ENCODE measurements at places on chromosomes 3 and 15.

DNA sequence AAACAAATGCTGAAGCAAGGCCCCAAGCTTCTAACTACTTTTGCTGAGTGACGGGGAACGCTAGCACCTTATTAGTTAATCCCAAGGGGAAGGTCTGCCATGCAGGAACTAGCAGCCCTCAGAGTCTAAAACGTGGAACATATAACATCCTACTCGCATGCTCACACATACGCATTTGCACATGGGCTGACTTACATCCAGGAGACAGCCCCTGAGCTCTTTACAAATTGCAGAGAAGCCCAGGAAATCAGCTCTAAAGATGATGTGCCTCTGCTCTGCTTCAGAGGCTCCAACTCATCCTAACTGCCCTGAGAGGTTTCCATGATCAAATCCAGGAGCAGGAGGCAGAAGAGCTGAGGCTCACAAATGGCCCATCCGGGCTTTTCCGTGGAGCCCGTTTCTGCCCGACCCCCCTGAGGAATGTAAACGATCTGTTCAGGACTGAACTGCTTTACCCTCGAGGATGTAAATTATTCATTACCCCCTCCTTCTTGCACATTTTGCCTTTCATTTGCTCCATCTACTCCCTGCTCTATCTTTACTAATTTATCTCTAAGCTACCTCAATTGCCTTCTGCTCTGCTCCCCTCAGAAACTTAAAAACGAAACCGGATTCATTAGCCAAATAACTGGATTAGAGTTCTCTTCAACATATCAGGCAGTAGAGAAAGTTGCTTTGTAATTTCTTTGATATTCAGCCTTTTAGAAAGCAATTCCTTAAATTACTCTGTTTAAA, 141.9 kb upstream of the CCDC54 start:
- DNase-seq: no peak

DNA sequence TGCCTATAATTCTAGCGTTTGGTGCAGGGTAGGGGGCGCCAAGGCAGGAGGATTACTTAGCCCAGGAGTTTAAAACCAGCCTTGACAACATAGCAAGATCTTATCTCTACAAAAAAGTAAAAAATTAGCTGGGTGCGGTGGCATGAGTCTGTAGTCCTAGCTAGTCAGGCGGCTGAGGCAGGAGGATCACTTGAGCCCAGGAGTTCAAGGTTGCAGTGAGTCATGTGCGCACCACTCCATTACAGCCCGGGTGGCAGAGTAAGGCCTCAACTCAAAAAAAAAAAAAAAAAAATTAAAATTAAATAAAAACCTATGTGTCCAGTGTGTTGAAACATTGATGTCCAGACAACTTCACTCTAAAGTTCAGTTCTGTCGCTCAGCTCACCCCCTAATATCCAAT, 78.2 kb upstream of the SOX2 start:
- DNase-seq: no peak

- no peak for DNase-seq
Observed at GRCh38 chr3:179942553-179943075, 94.1 kb downstream of the PEX5L start.

DNA sequence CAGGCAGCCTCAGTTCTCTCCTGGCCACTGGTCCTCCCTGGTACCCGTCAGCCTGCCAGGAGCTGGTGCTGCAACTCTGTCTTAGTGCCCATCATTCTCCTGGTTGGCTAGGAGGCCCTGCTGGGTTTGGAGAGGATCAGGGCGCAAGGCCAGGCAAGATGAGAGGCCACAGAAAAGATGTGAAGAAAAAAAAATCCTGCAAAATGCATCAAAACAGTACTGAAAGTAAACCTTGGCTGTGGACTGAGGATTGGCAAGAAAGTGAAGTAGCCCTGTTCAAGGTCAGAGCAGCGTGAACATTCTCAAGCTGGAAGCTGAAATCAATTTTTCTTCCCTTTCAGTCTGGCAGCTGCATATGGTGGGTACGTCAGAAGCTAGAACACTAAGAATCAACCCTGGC, 74.2 kb downstream of the GTF2E1 start:
- DNase-seq: no peak

DNA sequence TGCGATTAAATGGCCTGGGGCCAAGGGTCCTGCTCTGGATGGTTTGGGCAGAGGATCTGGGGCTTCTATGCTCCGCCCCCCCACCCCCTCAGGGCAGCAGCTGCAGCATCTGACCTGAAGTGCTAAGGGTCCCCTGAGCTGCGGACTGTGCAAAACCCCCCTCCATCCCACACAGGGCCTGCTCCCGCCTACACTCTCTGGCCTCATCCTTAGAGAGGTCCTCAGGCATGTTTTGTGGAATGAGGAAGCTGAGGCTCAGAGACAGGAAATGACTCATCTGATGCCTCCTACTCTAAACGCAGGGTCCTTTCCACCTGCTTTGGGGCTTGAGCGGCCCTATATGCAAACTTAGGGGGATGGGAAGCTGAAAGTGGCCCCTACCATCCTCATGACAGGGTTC, 59.5 kb upstream of the CTSH start:
- no peak for DNase-seq

GRCh38 chr3:191005790-191006189, 143.3 kb upstream of the GMNC start:
- no peak for DNase-seq

GRCh38 chr3:179969525-179969924, 67.2 kb downstream of the PEX5L start:
- no peak for DNase-seq

DNA sequence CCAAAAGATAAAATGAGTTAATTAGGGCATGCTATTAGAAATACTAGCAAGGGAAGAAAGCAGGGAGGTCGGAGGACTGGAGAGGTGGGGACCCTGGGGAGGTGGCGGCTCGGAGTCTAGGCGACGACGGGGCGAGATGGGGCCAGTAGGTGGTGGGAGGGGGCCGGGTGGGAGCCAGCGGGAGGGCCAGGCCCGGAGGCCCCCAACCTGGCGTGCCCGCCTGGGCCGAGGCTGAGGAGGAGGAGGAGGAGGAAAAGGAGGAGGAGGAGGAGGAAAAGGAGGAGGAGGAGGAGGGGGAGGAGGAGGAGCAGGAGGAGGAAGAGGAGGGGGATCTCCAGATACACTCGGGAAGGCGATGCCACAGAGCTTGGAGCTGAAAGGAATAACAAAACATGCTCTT, 426.2 kb downstream of the NR2F2 start:
- no peak for DNase-seq

- DNase-seq: no peak
Observed at GRCh38 chr3:16801698-16802097, 83.1 kb upstream of the PLCL2 start.

DNA sequence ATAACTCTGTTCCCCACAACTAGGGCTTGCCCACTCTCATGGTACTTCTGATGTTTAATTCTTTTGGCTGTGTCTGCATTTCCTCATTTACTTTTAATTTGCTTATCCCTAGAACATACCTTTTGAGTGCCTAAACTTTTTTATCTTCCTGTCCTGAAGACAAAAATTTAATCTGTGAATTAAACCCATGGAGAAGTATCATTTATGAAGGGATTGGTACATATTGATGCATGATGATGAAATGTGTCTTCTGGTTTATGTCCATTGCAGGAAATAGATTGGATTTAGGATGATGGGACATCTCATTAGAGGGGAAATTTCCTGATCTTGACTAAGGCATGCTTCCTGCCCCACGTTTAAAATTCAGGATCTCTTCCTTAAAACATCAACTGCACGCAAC, 109.5 kb downstream of the PGPEP1L start:
- DNase-seq: no peak

DNA sequence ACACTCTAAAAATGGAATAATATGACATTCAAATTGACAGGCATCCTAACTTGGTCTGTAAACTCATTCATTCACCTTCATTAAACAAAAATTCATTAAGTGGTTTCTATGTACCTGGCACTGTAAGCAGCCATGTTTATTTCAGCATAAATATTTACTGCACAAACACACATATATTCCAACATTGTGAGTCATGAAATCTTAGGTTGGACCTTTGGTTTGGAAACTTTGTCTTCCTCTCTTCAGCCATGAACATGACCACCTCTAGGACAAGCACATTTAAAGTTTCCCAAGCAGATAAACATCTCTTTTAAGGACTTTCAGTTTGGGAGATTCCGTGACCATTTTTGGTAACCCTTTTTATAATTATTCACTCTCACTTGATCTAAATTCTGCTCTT, 131.8 kb downstream of the TPRG1 start:
- DNase-seq: no peak

- DNase-seq: no peak
Observed at GRCh38 chr3:64501298-64501906, 186.4 kb downstream of the ADAMTS9 start.

DNA sequence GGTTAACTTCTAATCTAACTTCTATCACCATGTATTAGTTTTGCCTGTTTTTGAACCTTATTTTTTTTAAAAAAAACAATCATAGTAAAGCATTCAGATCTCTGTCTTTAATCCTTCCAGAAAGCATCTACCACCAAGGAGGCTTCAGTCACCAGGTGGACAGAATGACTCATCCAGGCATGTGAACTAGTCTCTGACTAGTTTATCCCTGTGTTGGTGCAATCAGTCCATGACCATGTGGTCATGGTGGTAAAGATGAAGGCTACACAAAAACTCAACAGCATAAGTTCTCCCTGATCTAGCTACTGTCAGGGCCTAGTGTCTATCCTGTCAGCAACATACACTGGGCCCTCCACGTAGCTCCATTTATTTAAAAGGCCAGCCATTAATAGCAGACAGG, 750.6 kb downstream of the AGBL1 start:
- DNase-seq: no peak

DNA sequence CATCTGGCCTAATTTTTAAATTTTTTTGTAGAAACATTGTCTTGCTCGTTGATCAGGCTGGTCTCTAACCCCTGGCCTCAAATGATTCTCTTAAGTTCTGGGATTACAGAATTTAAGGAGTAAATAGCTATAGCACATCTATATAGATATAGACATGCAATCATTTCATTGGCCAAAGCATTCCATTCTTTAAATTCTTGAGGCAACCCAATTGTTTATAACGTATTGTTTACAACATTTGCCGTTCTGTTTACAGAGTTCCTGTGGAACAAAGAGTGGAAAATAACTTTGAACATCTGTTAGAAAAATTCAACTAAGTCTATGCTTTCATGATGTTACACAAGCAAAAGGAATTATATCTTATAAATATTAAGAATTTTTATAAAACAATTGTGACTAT, 205.2 kb upstream of the ROBO2 start:
- DNase-seq: no peak

DNA sequence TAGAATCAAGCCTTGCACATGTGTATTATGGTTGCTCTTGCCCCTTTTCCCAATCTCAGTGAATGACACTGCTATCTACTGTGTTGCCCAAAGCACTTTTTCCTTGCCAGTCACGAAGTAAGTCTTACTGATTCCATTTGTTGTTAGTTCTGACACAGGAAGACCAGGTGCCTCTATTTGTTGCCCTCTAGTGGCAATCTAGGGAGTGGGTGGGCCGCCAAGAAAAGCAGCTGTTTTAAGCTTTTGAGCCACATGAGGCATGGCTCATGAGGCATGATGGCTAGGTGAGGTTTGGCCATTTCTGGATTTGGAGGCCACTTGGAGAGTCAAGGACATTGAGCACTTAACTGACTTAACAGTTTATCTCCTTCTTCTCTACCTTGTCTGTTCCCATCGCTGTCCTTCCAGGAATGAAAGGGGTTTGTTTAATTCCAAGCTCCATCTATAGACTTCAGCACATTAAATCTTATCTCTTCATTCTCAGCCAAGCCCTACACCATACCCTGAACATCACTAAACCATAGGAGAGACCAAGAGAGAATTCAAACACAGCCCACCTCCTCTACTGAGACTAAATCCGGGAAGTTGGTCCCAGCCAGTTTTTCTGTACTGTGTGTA, 103.1 kb downstream of the HCN4 start:
- no peak for DNase-seq

- DNase-seq: no peak
Observed at GRCh38 chr3:4493941-4494894, 1.1 kb downstream of the ITPR1 start.

DNA sequence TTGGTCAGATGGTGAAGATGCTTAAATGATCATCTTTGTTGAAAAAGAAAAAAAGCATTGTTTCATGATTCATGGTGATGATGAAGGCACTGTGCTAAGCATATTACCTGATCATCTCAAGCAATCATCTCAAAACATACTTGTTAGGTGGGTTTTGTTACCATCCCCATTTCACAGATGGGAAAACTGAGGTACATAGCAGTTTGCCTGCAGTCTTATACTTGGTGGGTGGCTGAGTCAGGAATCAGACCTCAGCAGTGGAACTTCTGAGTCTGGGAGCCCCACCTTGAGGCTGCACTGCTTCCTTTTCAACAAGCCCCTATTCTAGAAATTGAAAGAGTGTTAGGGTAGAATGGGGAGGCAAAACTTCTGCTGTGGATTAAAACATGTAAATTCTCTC, 341.1 kb downstream of the THSD4 start:
- no peak for DNase-seq

DNA sequence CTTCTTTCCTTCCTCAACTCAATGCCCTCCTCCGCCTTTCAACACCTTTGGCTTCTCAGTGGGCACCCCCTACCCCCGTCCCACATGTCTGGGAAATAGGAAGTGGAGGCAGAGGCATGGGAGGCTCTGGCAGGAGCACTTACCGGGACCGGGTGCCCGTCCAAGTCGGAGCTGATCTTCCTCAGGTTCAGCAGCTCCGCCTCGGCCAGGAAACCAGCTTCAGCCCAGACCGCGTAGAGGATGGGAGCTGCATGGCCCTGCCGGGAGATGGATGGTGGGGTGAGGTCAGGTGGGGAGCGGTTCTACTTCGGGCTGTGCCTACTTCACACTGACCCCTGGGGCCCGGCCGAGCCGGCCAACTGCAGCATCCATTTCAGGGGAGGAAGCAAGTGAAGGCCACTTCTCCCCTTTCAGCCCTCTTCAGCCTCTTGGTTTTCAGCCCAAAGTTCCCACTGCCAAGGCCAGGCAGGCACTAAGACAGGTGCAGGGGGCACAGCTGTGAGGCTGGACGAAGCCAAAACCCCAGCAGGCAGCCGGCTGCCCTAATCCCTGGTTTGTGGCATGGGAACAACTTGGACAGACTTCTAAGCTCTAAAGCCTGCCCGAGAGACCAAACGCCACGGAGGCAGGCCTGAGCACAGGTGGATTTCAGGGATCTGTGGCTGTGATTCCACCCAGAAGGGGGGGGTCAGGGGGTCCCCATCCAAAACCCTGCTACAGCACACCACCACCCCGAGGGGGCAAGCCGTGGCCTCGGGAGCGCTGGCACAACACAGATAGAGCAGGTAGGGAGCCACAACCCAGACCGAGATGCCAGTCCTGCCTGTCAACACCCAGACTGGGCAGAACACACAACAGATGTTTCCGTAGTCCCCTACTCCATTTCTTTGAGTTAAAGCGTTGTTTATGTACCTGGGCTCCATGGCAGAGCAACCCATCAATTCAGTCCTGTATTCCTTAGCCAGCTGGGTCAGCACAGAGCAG, 14.5 kb downstream of the TKT start:
- DNase-seq: no peak

DNA sequence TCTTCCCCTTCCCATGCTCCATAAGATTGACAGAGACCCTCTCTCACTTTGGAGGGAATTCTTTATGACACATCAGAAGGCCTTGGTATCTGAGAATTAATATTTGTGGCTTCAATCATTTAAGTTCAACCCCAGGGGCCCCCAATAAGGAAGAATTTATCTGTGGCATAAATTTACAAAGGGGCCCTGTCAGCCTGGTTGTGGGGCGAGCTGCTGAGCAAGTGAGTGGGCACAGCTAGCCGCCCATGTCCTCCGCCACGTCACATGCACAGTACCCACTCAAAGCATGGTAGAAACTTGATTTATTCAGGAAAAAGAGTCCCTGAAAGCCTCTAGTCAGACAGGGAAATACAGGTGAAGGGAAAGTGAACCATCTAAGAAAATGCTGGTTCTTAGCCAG, 13.3 kb downstream of the PLXNB1 start:
- DNase-seq: no peak
